Transverse colon (tissue), 4 donors: ENCODE measurements at places on chromosomes 5 and 9. TPM values are rescaled to one million over a fixed set of nuclear protein-coding genes. Genes with fewer than 3 reads are reported as not detected.

Gene TAS2R1
- total RNA-seq = not detected

Gene FAXDC2
- total RNA-seq = 54.8 TPM

- no peak for DNase-seq
- H3K36me3 ChIP-seq = peaks cover under 1% of the 10 kb centered on the region
- H3K27ac ChIP-seq = no peak overlapping the region
- no peak overlapping the region for H3K4me3 ChIP-seq
These were observed 75.1 kb downstream of the OXCT1 start for GRCh38 chr5:41795125-41795524.

DNA sequence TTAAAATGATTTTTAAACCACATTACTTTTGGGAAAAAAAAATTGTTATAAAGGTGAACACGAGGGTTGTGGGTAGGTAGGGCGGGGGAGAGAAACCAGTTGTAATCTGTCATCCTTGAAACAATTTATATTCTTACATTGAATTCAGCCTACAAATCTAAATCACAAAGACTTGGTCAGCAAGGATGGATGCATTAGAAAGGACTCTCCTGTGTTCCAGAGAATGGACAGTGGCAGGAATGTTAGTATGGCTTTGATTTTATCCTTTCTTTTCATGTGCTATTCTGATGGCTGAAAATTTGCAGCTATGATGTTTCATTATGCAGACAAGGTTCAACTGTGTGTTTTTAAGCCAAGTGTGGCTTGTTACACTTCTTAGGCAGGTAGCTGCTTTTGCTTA is 234.7 kb downstream of the SLF1 start:
- H3K4me3 ChIP-seq = no peak overlapping the region
- H3K27ac ChIP-seq = no peak overlapping the region
- H3K36me3 ChIP-seq = no peaks in the 10 kb centered on the region
- no peak for DNase-seq

Gene RFK
- total RNA-seq = 55.4 TPM

Gene CDH9
- total RNA-seq = not detected

Gene HAPLN1
- total RNA-seq = 3.1 TPM

Gene LMNB1
- 20.2 TPM for total RNA-seq

GRCh38 chr5:86869268-86869667 is 251.5 kb downstream of the COX7C start:
- H3K4me3 ChIP-seq = no peak overlapping the region
- H3K27ac ChIP-seq = no peak overlapping the region
- H3K27me3 ChIP-seq = no peaks in the 10 kb centered on the region
- no peaks in the 10 kb centered on the region for H3K36me3 ChIP-seq
- no peaks in the 10 kb centered on the region for H3K4me1 ChIP-seq

Gene SLC31A1
- 6.0 TPM for total RNA-seq

Gene PCDHGB2
- total RNA-seq = 4.0 TPM

DNA sequence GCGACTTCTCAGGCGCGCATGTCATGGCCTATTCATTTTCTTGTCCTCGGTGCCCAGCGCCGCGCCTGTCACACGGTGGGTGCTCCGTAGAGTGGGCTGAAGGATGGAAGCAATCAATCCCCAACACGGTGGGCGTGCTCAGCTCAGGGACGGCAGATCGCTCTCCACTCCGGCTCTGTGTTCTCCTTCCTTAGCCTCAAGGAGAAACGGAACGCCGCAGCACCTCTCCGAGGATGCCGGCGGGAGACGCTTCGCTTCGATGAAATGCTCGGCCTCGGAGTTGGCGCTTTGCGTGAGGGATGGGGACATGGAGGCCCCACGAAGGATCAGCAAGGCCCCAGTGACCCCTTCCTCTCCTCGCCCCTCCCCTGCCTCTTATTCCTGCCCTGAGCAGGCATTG is 199.5 kb downstream of the C9orf50 start:
- H3K4me1 ChIP-seq = no peaks in the 10 kb centered on the region
- no peaks in the 10 kb centered on the region for H3K36me3 ChIP-seq
- no peak overlapping the region for H3K4me3 ChIP-seq
- DNase-seq = no peak
- no peaks in the 10 kb centered on the region for H3K27me3 ChIP-seq
- no peak overlapping the region for H3K27ac ChIP-seq

Gene PCDHB14
- total RNA-seq = 1.4 TPM

DNA sequence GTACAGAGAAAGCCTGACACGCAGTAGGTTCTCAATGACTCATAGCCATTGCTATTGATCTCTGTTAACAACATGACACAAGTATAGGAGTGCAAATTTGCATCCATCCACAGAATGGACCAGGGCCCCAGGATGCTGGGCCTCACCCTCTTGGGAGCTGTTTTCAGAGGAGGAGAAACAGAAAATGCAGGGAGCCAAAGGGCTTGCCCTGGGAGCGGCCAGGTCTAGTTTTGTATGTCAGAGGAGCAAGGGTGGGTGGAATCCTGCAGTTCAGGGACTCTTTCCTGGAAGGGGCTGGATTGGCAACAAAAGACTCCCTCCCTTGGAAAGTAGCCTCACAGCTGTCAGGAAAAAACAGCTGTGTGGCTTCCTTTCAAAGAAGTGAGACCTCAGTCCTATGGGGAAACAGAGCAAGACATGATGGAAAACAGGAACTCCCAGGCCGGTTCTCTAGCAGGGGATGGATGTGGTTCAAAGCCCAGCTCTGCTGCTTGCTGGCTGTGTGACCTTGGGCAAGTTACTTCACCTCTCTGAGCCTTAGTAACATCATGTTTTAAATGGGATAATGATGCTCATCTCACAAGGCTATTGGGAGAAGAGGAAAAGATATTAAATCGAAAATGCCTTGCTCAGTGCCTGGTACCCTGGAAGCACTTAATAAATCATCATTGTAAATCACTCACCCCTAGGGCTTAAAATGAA is 50.5 kb upstream of the SH3PXD2B start:
- H3K4me3 ChIP-seq = no peak overlapping the region
- peak overlapping the region; percentile 31 for H3K27ac ChIP-seq
- DNase-seq = peak; percentile 19
- H3K4me1 ChIP-seq = peaks cover 14% of the 10 kb centered on the region
- H3K36me3 ChIP-seq = no peaks in the 10 kb centered on the region

Gene LECT2
- total RNA-seq = not detected

Gene IFNA13
- total RNA-seq = not detected

- no peak for DNase-seq
- no peak overlapping the region for H3K4me3 ChIP-seq
- H3K27ac ChIP-seq = no peak overlapping the region
- no peaks in the 10 kb centered on the region for H3K27me3 ChIP-seq
- no peaks in the 10 kb centered on the region for H3K4me1 ChIP-seq
These were observed 163.5 kb downstream of the ARSB start for GRCh38 chr5:78821536-78822021.

Gene FAM169A
- total RNA-seq = 14.6 TPM

Gene SLC28A3
- total RNA-seq = 0.16 TPM

- H3K36me3 ChIP-seq = no peaks in the 10 kb centered on the region
These were observed 110.8 kb downstream of the LHX2 start for GRCh38 chr9:124122321-124122720.

DNA sequence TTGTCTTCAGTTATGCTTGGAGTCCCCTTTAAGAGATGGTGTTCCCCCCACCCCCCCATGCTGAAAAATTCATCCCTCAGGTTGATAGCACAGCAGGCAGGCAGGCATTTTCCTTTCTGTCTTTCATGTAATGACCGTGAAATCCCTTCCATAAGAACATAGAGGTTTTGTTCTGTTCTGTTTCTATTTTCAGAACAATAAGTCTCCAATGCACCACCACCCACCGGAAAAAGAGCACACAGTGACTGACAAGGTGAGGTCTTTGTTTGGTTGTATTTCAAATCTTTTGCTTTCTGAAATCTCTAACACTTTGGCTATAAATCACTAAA is 52.4 kb downstream of the DMRT2 start:
- no peak overlapping the region for H3K4me3 ChIP-seq
- DNase-seq = no peak
- no peak overlapping the region for H3K27ac ChIP-seq
- H3K4me1 ChIP-seq = no peaks in the 10 kb centered on the region
- no peaks in the 10 kb centered on the region for H3K36me3 ChIP-seq
- H3K27me3 ChIP-seq = peaks cover 2% of the 10 kb centered on the region

Gene GARNL3
- 19.5 TPM for total RNA-seq

DNA sequence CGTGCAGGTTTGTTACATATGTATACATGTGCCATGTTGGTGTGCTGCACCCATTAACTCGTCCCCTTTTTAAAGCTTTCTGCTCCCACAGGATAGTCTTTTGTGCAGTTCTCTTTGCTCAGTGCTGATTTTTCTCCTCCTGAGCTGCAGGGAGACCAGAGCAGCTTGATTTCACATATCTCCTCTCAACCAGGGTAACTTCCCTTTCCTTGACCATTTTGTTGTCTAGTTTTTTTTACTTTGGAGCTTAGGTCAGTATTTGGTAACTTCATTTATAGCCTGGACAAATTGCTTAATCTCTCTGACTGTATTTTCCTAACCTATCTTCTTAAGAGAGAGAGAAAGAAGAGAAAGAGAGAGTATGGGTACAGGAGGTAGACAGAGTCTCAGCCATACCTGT is 137.1 kb upstream of the ZNF366 start:
- H3K4me1 ChIP-seq = peaks cover 12% of the 10 kb centered on the region
- no peak overlapping the region for H3K27ac ChIP-seq
- H3K4me3 ChIP-seq = no peak overlapping the region

DNA sequence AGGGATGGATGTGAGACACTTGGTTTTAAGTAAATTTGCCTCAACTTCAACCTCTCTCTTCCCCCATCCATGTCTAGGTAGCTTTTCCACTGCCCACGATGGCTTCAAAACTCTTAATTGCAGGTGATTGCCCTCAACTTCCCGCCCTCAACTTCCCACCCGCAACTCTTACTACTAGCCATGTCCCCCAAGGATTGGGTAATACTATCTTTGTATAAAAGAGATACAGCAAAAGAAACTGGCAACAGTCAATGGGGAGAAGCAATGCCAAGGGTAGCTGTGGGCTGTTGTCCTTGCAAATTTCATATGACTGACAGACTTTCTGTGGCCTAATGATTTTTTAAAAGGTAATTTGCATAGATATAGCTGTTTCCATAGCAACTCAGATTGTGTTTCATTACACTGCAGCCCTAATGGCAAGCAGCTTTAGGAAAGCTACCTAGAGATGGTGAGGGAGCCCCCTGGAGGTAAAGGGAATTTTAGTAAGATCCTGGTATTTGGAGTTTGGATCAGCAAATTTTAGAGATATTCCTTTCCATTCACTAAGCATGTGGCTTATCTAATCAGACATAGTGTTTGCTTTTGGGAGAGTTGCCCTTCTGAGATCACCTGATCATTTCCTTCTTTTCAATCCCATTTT is 421.5 kb upstream of the DAP start:
- no peaks in the 10 kb centered on the region for H3K36me3 ChIP-seq
- H3K27ac ChIP-seq = no peak overlapping the region
- H3K4me3 ChIP-seq = no peak overlapping the region
- no peaks in the 10 kb centered on the region for H3K4me1 ChIP-seq
- H3K27me3 ChIP-seq = no peaks in the 10 kb centered on the region

DNA sequence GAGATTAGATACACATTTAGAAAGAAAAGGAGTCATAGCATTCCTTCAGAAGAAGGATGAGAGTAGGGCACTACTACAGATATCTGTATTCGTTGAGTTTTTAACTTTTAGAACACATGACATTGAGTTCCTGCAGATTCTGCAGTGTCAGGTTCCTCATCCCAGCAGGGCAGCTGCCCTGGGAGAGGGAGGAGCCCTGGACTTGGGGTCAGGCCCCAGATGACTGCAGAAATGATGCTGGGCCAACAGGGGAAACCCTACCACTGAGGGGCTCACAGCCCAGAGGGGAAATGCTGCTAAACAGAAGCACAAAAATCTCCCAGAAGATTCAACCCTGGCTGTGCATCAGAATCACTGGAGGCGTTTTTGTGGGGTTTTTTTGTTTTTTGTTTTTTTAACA is 68.9 kb upstream of the TAF1L start:
- no peaks in the 10 kb centered on the region for H3K36me3 ChIP-seq
- no peaks in the 10 kb centered on the region for H3K27me3 ChIP-seq
- H3K4me1 ChIP-seq = no peaks in the 10 kb centered on the region
- H3K4me3 ChIP-seq = no peak overlapping the region
- no peak overlapping the region for H3K27ac ChIP-seq

Gene ABITRAM
- total RNA-seq = 11.1 TPM

Gene MARCHF3
- 29.6 TPM for total RNA-seq

Gene AGGF1
- total RNA-seq = 69.1 TPM

GRCh38 chr5:54985301-54986268 is at the start of gene ESM1:
ESM1 (minus strand) TSS chr5:54985593; CDS start chr5:54985517, 76 bp downstream.
- no peak within 1 kb of the TSS for H3K27ac ChIP-seq
- peaks cover 14% of the 10 kb centered on the region for H3K27me3 ChIP-seq
- H3K4me3 ChIP-seq = no peak within 1 kb of the TSS
- no peaks in the 10 kb centered on the region for H3K36me3 ChIP-seq

DNA sequence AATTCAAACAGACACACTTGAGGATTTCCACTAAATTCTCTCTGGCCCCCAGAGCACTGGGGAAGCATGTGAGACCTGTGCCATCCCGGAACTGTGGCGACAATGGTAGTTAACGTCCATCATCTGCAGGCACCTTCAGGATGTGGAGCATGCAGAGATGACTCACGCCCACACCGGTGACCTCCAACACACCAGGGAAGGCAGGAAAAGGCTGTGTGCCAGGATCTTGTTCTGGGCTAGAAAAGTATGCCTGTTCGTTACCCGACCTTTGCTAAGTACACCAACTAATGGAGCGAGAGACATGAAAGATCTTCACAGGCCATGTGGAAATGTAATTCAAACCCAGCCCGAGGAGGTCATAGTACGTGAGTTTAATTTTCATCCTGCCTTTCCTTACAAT is 208.8 kb downstream of the MELK start:
- H3K4me3 ChIP-seq = no peak overlapping the region
- no peaks in the 10 kb centered on the region for H3K36me3 ChIP-seq
- H3K27ac ChIP-seq = no peak overlapping the region
- peaks cover 57% of the 10 kb centered on the region for H3K27me3 ChIP-seq
- H3K4me1 ChIP-seq = no peaks in the 10 kb centered on the region

- H3K4me1 ChIP-seq = peaks cover 25% of the 10 kb centered on the region
- no peaks in the 10 kb centered on the region for H3K36me3 ChIP-seq
- peak overlapping the region; percentile 81 for H3K27ac ChIP-seq
These were observed 7.5 kb downstream of the EPB41L4B start for GRCh38 chr9:109313351-109313750.

DNA sequence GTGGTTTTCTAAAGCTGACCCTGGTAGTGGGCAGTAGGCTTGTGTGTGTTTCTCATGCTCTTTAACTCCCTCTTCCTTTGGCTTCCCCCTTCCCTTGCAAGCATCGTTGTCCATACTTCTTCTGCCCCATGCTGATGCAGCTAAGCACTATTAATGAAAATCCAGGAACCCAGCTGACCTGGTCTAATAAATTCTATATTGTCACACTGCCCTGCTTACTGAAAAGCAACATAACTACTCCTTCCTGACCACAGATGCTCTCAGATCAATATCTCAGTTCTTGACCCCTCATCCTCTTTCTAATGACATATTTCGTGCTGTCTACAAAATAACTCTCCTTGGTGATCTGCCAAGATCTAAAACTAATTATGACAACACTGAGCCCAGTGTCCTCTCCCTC is 405.5 kb downstream of the EFNA5 start:
- no peak overlapping the region for H3K27ac ChIP-seq
- no peaks in the 10 kb centered on the region for H3K27me3 ChIP-seq
- no peak for DNase-seq
- H3K36me3 ChIP-seq = no peaks in the 10 kb centered on the region
- H3K4me1 ChIP-seq = no peaks in the 10 kb centered on the region
